Activated CD4-positive, alpha-beta T cell treated with anti-CD3 and anti-CD28 coated beads, Interleukin-2, amount 50 U/mL, for 24 hours (primary cell): ENCODE measurements at places on chromosomes 6 and 20.
A peak's percentile ranks its signal among the peaks of the same experiment; 100 is the strongest.

- no peak for DNase-seq
Measured at GRCh38 chr6:70353448-70353847, 50.6 kb upstream of the COL9A1 start.

- no peak for DNase-seq
Measured at GRCh38 chr6:117776441-117776840, 101.2 kb downstream of the NUS1 start.

DNA sequence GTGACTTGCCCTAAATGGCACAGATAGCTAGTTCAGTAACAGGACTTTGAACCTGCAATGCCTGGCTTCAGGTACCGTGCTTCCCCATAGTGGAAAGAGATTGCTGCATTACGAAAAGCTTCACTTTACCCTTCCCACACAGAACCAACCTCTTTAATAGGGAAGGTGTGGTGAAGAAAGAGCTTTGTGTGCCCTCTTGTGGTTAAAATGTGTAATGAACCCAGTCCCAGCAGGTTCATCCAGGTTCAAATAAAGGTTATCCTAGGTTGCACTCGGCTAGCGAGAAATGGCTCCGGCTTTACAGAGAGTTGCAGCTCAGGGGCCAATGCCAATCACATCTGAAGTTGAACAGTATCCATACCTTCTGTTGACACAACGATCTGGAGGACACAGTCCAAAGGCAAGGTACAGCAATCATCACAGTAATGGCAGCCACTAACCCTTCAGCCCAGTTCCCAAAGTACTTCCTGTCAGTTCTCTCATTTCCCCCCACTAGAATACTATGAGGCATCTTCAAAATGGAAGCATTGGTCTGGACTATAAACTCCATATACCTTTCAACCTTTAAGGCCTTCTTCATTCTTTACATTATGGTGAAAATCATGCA lies 3.0 kb downstream of the DEFB115 start:
- DNase-seq, result no peak

DNA sequence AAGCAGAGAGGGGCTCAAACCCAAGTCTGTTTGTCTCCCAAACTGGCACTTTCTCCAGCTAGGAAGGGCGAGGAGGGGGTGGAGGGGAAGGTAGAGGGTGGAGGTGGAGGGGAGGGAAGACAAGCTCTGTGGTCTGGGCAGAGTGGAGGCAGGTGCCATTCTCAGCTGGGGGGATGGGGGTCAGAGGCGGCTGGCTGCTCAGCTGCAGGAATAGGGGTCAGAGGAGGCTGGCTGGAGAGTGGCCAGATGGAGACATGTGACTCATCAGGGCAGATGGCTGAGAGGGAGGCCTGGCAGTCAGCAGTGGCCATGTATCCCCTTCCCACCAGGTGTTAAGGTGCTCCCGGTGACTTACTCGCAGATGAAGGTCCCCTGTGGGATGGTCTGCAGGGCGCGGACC lies 3.5 kb upstream of the SLC44A4 start:
- DNase-seq, result no peak

DNA sequence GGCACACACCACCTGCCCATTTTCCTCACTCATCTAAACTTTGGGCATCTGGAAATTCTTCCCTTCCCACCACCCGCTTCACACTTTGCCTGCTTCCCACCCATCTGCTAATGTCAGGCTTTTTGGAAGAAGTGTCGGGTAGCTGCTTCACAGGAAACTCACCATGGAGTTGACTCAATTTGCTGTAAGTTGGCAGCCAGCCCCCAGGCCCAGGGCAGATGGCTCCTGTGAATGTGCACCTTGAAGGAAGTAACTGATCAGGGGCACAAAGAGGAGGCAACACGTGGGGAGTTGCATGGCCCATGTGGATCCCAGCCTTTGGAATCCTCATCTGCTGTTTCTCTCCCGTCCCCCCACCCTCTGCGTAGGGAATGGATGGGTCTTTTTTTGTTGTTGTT lies 87.3 kb downstream of the PPP1R14C start:
- DNase-seq, result no peak

DNA sequence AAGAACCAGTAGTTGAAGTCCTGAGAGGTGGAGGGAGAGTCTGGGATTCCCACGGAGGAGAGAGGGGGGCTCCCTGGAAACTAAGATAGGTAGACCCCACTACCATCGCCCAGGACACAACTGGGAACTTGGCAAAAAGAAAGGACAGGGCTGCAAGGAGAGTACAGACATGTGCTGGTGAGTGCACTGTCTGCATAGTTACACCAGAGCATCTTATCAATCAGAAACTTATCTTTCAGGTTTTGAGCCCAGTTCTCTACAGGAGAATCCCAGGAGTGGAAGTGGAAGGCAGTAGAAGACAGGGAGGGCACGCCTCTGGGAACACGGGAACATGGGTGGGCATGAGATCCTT lies 12.2 kb downstream of the NFKBIL1 start:
- no peak for DNase-seq

- DNase-seq, result peak; percentile 33
Measured at GRCh38 chr6:33904050-33904746, 100.4 kb upstream of the MLN start.

GRCh38 chr6:16840291-16840690 lies 79.0 kb upstream of the ATXN1 start:
- no peak for DNase-seq

DNA sequence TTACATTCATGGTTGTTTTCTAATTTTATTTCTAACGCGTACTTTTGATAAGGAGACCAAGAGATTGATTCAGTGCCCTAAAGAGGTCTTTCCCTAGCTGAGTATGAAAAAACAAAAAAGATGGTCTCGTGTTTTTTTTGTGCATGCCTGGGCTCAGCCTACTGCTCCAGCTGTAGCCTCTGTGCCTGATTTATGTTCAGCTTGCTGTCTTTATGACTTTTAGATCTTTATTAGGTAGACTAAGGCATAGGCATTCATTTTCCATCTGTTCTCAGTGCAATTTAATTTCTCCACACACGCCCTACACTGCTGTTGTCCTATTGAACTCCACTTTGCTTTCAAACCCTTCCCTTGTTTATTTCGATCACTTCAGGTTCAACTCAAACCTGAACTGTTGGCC lies 56.5 kb downstream of the OPRM1 start:
- DNase-seq, result no peak

DNA sequence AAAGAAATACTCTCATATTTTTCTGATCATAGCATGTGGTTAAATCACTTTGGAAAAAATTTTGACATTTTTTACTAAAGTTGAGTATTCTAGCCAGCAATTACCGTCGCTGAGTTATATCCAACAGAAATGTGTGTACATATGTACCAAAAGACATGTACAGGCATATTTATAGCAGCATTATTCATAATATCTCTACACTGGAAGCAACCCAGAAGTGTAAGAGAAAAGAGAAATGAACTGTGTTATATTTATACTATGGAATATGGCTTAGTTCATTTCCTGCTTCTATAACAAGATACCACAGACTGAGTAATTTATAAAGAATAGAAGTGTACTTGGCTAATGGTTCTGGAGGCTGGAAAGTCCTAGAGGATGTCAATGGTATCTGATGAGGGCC lies 474.0 kb upstream of the GJE1 start:
- no peak for DNase-seq

DNA sequence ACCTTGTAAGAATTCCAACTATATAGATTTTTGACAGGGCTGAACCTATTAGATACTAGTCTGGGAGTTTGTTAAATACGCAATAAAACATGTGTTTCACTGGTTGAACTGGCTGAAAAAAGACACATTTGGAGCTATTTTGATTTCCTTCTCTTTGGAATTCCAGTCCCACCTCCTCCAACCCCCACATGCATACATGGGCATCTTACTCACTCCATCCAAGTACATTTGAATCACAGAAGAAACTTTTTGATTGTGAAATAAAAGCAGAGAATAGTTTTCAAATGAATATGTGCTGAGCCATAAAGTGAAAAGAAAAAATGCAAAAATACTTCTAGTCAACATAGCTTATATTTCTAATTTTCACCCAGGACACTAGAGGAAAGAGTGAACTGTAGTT lies 33.9 kb upstream of the STXBP5 start:
- no peak for DNase-seq

GRCh38 chr6:37882292-37882691 lies 62.8 kb downstream of the ZFAND3 start:
- no peak for DNase-seq

GRCh38 chr6:79334674-79335073 lies 100.2 kb upstream of the HMGN3 start:
- DNase-seq, result no peak
